CD14-positive monocyte (primary cell): ENCODE measurements at places on chromosomes 12 and 14.
A peak's percentile ranks its signal among the peaks of the same experiment; 100 is the strongest.

DNA sequence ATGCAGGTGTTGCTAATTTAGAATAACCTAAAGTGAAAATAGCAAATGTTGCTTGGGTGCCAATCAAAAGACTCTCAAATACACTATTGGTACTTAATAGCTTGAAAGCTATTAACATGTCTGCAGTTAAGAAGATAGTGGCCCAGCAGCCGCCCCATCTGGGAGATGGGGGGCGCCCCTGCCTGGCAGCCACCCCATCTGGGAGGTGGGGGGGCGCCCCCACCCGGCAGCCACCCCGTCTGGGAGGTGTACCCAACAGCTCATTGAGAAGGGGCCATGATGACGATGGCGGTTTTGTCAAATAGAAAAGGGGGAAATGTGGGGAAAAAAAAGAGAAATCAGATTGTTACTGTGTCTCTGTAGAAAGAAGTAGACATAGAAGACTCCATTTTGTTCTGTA, 923.1 kb upstream of the MDGA2 start:
- DNase-seq, result no peak

DNA sequence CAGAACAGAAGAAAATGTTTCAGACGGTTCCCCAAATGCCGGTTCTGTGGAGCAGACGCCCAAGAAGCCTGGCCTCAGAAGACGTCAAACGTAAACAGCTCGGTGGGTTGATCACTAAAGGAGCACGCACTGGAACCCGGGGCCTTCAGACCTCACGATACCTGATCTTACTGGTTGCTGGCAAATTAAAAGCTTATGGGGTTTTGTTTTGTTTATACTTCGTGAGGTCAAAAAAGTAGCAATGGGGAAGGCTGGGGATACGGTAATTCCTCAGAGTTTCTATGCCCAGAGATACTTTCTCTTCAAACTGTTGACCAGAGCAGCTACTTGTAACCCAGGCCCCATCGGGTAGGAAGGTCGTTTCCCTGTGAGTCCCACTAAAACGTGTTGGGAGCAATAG, 1.7 kb downstream of the CDKN1B start:
- DNase-seq, result no peak

GRCh38 chr12:50394469-50395029, 1.9 kb downstream of the FAM186A start:
- no peak for DNase-seq

DNA sequence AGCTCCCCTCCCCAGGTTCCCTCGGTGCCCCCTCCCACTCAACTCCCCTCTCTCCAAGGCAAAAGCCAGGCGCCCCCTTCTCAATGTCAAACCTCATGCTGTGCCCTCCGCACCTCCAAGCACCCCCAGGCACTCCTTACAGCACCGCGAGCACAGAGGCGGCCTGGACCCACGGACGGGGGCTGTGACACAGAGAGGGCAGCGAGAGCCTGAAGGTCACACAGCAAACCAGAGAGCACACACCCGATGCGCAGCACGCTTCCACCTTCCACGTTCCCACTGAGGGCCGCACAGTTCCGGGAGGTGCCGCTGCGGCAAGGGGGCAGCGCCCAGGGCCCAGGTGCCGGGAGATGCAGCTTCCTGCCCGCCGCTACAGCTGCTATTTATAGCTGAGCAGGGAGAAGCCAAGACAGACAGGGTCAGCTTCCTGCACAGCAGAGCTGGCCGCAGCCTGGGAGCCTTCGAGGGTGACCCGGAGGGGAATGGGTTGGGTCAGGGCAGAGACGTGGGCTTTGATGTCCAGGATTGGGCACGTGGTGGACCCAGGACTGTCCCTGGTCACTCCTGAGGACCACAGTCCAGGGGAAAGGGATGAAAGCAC, 12.9 kb downstream of the NCOR2 start:
- no peak for DNase-seq

DNA sequence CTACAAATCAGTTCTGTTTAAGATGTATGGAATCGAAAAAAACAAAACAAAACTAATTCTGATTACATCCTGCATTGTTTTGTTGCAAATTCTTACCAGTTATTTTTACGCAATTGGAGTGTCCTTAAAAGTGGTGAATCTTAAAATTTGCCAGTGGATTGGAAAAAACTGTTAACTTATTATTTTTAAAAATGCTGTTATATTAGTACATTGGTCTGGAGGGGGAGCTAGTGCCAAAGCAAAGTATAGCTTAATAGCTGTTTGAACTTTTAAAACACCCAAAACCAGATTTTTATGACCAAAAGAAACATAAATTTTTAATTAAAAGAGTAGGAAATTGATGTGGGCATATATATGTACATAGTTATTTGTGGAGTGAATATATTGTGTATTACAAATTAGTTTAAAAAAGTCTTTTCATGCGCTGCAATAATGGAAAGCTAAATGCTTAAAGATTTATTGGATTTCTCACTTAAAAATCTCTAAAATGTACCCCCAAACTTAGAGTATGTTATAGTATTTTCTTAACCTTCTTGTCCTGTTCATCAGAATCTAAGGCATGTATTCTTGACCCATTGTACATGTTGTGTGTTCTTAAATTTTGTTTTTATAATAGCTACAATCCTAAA, 2.5 kb downstream of the FUT8 start:
- no peak for DNase-seq

DNA sequence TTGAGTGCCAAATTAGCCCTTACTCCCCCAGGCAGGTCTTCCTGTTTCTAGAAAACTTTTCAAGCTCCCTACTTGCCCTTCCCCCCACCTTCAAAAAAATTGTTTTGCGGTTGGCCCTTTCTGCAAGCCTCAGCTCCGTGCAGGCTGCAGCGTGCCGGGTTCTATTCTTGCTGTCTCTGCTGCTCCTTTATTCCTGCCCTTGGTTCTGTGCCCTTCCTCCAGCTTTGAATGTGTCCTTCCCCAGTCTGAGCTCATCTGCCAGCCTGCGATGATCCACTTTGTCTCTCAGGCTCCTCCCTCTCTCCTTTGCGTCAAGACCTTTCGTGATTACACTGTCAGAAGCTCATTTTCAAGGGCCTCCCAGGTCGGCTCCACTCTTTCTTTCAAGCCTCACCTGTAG, 98.6 kb downstream of the IRF2BPL start:
- DNase-seq, result peak; percentile 56

GRCh38 chr14:76053572-76054355, 68.2 kb downstream of the IFT43 start:
- DNase-seq, result no peak

DNA sequence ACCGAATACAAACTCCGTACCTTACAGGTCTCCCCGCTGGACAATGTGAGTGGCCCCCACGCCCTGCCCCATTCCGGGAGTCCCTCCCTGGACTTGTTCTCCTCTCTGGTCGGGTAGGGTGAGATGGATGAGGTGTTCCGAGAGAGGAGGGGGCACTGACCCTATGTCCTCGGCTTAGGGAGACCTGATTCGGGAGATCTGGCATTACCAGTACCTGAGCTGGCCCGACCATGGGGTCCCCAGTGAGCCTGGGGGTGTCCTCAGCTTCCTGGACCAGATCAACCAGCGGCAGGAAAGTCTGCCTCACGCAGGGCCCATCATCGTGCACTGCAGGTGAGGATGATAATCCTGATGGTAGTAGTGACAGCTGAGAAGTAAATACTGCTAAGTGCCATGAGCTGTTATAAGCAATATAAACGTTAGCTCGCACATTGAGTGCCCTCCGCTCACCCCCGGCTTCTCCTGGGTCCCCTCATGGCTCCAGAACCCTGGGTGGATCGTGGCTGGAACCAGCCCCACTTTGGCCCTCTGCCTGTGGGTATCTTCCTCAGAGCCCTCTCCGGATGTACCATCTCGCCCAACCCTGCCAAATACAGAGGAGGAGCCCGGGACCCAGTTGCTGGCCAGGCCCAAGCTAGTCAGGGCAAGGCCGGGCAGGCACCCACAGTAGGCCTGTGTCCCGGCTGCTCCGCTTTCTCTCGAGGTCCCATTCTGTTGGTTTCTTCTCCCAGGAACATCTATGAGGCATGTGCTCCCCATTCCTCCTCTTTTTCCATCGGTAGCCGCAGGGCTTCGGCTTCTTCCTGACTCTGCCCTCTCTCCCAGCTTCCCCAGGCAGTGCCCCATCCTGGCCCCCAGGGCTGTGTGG, 6.8 kb downstream of the PTPN6 start:
- DNase-seq, result no peak

DNA sequence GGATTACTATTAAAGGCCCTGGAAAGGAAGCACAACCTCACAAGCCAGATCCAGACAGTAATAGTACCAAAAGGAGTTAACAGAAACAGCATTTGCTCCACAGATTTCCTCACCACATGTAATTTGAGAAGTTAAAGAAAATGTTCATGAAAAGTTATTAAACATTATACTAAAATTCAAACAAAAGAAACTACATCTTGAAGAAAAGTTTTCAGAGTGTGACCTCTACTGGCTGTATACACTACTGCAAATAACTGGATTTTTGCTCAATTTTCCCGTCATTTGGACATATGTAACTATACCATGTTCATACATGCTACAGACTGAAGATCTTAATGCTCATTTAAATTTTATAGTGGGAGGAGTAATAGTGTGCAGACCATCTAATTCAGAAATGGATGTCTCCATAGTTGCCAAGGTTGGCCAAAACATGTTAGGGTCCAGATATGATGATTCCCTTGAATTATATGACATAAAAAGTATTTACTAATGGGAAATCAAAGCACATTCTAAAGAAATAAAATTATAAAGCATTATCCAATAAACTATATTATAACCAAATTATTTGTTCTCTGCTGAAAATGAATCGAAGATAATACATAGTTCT, 5.6 kb downstream of the KRR1 start:
- DNase-seq, result peak; percentile 20

- no peak for DNase-seq
These were observed 88.3 kb downstream of the OTOGL start for GRCh38 chr12:80187660-80188090.

DNA sequence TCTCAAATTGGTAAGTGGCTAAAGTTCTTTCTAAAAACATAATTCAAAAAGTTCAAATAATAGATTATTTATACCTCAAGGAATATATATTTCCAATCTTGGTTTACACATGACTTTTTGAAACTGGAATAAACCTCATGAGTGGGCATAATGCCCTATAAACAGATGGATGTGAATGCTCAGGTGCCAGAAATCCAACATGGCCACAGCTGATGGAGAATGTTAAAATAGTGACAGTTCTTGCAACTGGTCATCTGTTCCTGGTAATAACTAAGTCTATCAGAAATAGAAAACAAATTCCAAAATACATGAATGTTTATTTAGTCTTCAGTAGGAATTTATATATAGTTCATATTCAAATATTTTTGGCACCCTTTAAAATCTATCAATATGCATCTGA, 21.6 kb upstream of the CNOT2 start:
- no peak for DNase-seq

- DNase-seq, result no peak
These were observed 13.0 kb upstream of the PCED1B start for GRCh38 chr12:47066278-47067025.
